ENCODE measurements at places on chromosomes 12 and 14.

GRCh38 chr12:3199551-3200031 lies 122.4 kb downstream of the TSPAN9 start:
- no peak for DNase-seq

GRCh38 chr14:34715127-34715863 lies 902 bp upstream of the CFL2 start:
- DNase-seq, result no peak

DNA sequence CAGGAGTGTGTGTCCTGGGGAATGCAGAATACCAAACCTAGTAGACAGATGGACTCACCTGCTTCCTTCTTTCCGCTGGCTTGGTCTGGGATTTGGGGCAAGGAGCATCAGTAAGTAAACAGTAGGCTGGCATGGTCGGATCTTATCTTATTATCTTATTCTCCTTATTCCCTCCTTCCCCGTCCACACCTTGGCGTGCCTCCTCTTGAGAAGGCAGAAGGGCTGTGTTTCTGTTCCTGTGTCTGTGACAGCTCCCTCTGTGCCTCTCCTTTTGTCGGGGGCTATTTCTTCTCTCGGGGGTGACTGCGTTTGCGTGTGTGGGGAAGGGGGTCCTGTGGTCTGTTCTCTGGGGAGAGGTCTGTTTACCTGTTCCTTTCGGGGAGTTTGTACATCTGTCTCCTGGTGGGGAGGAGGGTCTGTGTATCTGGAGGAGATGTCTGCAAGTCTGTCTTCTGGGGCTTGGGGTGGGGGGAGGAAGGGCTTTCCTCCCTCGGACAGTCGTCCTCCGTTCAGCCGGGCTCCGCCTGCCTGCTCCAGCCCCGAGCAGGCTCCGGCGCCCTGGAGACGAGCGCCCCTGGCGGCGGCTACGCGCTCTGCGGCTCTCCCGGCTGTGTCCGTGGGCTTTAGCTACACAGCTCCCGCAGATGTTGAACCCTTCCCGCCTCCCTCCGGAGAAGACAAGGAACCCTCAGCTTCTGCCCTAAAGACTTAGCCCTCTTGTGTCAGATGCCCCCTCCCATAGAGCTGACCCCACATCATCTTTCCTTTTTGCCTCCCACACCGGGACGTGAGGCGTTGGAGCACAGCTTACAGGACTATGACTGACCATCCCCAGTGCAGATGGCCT lies 4.4 kb downstream of the KRT86 start:
- DNase-seq, result peak; percentile 65

DNA sequence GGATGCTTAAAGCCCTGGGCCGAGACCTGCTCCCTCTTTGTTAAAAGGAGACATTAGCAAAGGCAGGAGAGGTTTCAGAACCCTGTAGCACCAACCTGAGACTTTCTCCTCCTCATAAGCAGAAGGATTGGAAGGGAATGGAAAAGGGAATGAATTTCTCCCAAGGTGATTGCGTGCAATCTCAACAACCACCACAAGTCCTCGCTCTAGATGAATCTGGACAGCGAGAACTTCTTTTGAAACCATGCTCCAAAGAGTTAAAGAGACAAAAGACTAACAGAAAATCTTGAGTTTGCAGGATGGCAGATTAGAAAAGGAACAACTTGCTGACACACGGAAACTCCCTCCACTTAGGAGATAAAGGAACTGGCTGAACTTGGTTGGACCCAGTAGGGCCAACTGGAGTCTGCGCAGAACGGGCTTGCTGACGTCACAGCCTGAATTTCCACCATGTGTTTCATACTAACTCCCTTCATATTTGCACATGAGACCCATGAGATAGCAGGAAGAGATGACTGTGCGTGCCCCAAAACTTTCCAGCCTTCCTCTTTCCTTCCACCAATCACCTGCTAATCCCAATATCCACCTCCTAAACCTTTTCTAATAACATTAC lies 137.0 kb downstream of the PTPN11 start:
- no peak for DNase-seq

- DNase-seq, result no peak
Observed at GRCh38 chr12:77231501-77231918, 166.1 kb upstream of the E2F7 start.

DNA sequence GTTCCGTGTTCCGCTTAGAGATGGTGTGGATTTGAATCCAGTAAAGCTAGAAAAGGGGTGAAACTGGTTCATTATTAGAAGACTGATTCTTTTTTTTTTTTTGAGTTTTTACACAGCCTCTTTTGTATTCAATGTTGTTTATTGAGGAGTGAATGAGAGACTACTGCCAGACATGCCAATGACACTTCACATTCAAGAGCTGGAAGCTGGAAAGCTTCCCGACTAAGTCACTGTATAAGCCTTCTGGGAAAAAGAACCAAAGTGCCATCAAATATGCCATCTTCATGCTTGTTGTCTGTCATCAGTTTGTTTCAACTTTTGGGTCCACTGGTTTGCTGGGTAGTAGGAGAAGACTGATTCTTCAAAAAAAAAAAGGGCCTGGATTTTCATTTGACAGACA lies 164.8 kb downstream of the ATP23 start:
- DNase-seq, result no peak

DNA sequence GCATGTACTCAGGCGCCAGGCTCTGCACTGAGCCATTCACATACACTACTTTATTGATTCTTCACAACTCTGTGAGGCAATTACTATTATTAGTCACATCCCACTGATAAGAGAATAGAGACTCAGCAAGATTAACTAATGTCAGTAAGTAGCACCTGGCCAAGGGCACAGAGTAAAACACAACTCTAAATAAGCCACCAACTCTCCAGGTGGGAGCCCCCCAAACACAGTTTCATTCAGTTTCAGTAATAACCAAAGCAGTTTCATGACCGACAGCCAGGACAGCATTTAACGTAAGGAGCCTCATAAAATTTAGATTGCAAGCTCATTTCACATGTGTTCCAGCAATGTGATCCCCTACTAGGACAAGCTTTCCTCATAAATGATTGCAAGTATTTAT lies 323.1 kb upstream of the CCDC196 start:
- no peak for DNase-seq

DNA sequence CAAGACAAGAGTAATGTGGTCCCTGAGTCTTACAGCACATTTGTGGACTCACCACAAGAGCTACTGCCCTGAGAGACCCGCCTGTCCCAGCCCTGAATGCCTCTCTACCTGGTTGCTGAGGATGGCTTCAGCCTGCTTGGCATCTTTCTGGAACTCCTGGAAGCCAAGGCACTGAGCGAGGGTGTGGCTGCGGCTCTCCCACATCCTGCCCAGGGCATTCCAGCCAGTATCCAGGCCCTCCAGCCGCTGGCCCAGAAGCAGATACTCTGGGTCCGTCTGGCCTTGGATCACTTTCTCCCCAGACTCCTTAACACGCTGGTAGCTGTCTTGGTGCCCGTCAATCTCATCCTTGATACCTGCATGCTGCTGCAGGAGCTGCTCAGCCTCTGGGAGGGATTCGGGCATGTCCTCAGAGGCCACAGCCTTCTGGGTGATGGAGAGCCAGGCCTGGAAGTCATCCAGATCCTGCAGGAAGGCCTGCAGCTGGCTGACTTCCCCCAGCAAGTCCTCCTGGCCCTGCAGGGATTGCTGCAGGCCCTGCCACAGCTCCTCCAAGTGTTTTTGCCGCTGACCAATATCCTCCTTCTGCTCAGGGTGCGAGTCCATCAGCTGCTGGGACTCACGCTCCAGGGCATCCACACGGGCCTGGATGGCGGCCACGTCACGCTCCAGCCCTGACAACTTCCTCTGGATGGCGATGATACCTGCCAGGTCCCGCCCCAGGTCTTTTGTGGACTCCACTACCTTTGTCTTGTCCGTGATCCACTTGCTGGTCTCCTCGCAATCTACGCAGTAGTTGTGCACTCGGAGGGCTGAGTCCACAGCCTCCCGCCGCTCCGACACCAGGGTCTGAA lies 82.3 kb downstream of the PLEKHG3 start:
- DNase-seq, result no peak

GRCh38 chr14:90523544-90523943 lies 126.7 kb downstream of the CALM1 start:
- no peak for DNase-seq

DNA sequence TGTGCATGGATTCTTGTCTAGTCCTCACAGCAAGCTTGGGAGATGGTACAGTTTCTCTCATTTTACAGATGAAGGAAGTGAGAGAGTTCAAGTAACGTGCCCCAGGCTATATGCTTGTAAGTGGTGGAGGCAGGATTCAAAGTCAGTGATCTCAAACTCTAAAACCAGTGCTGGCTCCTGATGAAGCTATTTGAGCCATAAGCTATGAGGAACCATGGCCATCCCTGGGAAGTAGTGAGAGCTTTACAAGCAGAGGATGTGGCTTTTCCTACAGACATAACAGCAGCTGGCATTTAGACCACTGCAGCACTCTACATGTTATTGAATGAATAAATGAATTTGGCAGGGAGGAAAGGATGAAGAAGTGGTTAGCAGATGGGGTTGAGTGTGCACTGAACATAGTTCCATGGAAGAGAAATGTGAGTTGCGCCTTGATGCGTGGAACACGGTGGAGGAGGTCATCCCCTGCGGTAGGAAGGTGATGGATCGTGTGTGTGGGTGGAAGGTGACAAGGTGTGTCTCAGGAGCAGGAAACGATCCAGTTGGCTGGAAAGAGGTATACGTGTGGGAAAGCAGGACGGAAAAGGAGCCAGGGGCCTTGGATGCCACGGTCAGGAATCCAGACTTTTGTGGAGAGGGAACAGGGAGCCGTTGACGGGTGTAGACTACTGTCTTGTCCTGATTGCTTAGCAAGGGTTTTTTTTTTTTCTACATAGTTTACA lies 65.2 kb downstream of the RFX4 start:
- DNase-seq, result no peak

DNA sequence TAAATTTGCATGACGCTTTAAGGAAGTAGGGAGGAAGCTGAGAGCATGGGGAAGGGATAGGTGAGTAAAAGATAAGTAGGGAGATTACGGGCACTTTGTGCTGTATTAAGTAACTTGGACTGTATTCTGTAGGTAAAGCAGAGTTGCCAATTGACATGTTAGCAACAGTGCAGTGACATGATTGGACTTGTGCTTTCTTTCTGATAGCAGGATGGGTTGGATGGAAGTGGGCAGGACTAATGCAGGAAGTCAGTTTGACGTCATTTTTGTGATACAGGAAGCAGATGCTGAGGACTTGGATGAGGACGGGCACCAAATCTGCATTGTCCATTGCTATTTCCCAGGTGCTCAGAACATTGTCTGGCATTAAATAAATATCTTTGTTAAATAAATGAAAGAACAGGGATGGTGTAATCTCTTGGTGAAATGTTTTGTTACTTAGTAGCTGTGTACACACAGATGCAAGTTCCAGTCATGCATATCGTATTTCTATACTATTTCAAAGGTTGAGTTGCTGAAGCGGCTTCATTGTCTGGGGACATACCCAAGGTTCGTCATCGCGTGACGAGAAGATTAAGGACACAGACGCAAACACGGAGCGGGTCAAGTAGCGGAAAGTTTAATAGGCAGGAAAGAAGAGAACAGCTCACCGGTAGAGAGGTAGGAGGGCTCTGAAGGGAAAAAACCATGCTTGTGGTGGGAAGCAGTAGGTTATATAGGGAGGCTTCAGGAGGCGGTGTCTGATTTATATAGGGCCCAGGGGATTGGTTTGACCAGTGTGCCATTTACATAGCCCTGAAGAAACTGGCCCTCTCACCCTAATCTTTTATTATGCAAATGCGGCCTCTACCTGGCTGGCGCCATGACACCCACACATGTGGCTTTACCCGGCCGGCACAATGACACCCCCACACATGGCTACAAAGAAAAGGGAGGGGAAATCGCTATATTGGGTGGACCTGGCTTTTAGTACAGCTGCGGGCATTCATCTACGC lies 30.7 kb downstream of the GUCY2C start:
- no peak for DNase-seq

DNA sequence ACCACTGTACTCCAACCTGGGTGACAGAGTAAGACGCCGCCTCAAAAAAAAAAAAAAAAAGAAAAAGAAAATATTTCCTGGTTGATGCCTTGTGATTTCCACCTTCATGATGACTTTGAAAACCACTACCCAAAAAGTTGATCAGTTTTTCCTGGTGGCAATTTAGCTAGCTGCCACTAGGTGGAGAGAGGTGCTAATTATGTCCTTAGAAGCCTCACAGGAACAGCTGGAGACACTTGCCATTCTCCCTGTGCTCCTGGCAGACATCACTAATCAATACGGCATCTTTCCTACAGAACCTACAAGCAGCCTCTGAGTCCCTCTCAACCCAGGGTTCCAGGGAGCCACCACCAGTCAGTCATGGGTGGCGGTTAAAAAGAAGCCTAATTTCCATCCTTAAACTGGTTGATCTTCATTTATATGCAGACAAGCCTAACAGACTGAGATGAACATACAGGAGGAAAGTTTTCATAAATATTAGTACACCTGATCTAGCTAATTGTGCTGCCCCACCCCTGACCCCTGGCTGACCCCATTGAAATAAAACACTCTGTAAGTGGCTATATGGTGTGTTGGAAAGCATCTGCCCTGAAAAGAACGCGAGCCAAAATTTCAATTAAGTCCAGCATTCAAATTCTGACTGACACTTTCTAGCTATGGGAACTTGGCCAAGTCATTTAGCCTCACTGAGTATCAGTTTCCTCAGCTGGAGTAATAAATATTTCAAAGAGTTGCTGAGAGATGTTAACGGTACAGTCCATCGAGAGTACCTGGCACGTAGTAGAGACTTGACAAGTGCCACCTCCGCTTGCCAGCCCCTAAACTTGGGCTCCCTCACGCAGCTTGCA lies 6.2 kb upstream of the OAS1 start:
- no peak for DNase-seq

- DNase-seq, result no peak
Observed at GRCh38 chr12:92301356-92301755, 155.7 kb upstream of the BTG1 start.

GRCh38 chr14:35332517-35333263 lies 40.5 kb downstream of the PSMA6 start:
- no peak for DNase-seq

DNA sequence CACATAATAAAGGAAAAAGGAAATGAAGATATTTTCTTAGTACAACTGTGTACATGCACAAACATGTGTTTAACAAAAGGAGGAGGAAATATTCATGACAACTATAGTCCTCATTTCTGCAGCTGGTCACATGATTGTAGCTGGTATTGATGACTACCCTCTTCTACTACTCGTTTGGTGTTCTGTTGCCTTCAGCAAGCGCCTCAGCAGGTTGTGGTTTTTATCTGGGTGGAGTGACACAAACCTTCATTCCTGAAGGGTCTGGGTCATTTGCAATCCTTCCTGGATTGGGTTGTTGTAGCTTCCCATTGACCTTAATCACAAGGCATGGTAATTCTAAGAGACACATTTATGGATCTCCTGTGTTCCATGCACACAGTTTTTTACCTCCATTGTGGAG lies 1009.9 kb upstream of the USP15 start:
- no peak for DNase-seq

GRCh38 chr14:35927727-35928126 lies 101.6 kb downstream of the BRMS1L start:
- DNase-seq, result no peak
